ENCODE measurements at places on chromosomes 6 and 20. TPM values are rescaled to one million over a fixed set of nuclear protein-coding genes. Genes with fewer than 3 reads are reported as not detected.
A peak's percentile ranks its signal among the peaks of the same experiment; 100 is the strongest.

GRCh38 chr6:13413466-13413862, 73.9 kb downstream of the GFOD1 start:
- H3K36me3 ChIP-seq, result no peaks in the 10 kb centered on the region
- H3K4me1 ChIP-seq, result no peaks in the 10 kb centered on the region
- H3K4me3 ChIP-seq, result no peak overlapping the region
- DNase-seq, result no peak
- H3K27me3 ChIP-seq, result no peaks in the 10 kb centered on the region

GRCh38 chr6:22361576-22361975, 64.7 kb upstream of the PRL start:
- no peak overlapping the region for H3K4me3 ChIP-seq
- no peak for DNase-seq
- no peaks in the 10 kb centered on the region for H3K4me1 ChIP-seq
- H3K36me3 ChIP-seq, result no peaks in the 10 kb centered on the region
- H3K27me3 ChIP-seq, result no peaks in the 10 kb centered on the region

Gene WFDC12
- not detected for total RNA-seq

GRCh38 chr6:167350731-167351655, 26.1 kb downstream of the TTLL2 start:
- DNase-seq, result peak; percentile 96
- H3K4me3 ChIP-seq, result peak overlapping the region; percentile 80
- H3K36me3 ChIP-seq, result peaks cover 8% of the 10 kb centered on the region
- peak overlapping the region; percentile 95 for H3K27ac ChIP-seq
- H3K4me1 ChIP-seq, result peaks cover 23% of the 10 kb centered on the region

- DNase-seq, result no peak
- peaks cover 14% of the 10 kb centered on the region for H3K27me3 ChIP-seq
- no peaks in the 10 kb centered on the region for H3K4me1 ChIP-seq
Observed at GRCh38 chr6:132310921-132311320, 90.4 kb downstream of the MOXD1 start.

Gene NKAPL
- total RNA-seq, result not detected

Gene AVP
- not detected for total RNA-seq

GRCh38 chr6:22706651-22707050, 137.3 kb downstream of the HDGFL1 start:
- H3K27ac ChIP-seq, result no peak overlapping the region
- no peaks in the 10 kb centered on the region for H3K27me3 ChIP-seq
- no peak for DNase-seq
- H3K4me1 ChIP-seq, result no peaks in the 10 kb centered on the region
- H3K36me3 ChIP-seq, result no peaks in the 10 kb centered on the region
